ENCODE measurements at places on chromosomes 2 and 18.

GRCh38 chr2:54636415-54637139, 86.9 kb upstream of the EML6 start:
- no peak for DNase-seq

DNA sequence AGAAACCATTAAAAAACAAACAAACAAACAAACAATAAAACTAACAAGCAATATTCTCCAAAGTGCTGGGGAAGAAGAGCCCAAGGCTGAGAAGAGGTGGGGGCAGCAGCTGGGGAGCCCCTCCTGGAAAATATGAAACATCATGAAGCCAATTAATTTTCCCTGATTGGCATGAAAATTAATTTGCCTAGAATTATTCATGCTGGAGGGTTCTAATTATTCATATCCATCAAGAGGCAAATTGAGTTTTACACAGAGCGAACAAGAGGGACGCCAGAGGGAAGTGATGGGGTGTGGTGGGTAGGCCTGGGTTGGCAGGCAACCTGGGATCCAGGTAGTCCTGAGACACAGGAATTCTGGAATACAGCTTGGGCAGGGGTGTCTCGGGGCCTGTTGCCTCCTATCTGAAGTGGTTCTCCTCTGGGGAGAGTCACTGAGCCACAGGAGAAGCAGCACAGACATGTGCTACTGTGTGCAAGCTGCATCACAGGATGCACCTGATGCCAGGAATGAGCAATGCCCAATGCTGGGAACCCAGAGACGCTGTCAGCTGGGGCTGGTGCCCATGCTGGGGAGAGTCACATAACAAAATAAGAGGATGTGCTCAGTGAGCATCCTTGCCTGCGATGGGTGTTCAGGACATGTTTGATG, 100.5 kb downstream of the TEX51 start:
- DNase-seq: no peak

GRCh38 chr18:1914489-1914888, 656.8 kb downstream of the METTL4 start:
- no peak for DNase-seq

- no peak for DNase-seq
Measured at GRCh38 chr2:40317761-40318160, 134.1 kb downstream of the SLC8A1 start.

GRCh38 chr2:47336259-47337238, 66.4 kb upstream of the MSH2 start:
- DNase-seq: no peak

DNA sequence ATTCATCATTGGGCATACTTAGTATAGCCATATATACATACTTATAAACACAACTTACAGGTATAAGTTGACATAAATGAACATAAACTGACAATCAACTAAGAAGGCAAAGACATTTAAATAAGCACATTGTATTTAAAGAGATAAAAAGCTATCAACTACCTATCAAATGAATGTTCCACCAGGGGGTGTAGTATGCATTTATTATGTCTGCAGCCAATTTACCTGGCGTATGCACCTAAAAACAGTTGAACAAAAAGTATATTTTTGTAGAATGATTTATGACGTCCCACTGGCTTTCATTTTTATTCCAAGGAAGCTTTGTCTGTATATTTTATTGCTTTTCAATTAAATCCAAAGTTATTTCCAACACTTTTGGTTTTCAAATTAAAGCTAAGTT, 323.5 kb downstream of the AFF3 start:
- DNase-seq: no peak

Measured in activated naive CD4-positive, alpha-beta T cell (primary cell).